ENCODE measurements at places on chromosomes 16 and 17.

DNA sequence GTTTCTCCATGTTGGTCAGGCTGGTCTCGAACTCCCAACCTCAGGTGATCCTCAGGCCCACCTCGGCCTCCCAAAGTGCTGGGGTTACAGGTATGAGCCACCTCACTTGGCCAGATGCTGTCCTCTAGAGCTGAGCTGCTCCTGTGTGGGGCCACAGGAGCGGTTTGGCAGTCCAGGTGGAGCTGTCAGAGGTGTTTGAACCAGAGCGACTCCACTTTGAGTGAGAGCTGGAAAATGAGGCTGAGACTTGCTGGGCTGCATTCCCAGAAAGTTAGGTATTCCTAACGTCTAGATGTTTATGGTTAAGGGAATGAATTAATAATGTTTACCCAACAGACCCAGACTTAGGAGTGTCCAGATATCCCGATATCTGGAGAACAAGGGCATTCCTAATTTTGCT, 16.8 kb upstream of the PSMD7 start:
- no peak for DNase-seq

DNA sequence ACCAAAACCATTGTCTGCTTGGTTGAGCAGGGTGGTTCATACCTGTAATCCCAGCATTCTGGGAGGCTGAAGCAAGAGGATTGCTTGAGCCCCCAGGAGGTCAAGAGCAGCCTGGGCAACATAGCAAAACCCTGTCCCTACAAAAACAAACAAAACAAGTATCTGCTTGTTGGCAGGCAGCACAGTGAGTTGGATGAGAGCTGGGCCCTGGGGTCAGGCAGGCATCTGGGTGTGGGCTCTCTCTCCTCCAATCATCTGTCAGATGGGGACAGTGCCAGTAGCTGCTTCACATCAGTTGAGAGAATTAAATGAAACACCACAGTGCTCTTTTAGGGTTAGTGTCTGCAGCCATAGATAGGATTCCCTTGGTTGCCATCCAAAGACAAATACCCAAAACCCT, 5.8 kb downstream of the ARMC7 start:
- no peak for DNase-seq

- DNase-seq, result no peak
Measured at GRCh38 chr17:19336938-19337711, 25.4 kb downstream of the B9D1 start.

DNA sequence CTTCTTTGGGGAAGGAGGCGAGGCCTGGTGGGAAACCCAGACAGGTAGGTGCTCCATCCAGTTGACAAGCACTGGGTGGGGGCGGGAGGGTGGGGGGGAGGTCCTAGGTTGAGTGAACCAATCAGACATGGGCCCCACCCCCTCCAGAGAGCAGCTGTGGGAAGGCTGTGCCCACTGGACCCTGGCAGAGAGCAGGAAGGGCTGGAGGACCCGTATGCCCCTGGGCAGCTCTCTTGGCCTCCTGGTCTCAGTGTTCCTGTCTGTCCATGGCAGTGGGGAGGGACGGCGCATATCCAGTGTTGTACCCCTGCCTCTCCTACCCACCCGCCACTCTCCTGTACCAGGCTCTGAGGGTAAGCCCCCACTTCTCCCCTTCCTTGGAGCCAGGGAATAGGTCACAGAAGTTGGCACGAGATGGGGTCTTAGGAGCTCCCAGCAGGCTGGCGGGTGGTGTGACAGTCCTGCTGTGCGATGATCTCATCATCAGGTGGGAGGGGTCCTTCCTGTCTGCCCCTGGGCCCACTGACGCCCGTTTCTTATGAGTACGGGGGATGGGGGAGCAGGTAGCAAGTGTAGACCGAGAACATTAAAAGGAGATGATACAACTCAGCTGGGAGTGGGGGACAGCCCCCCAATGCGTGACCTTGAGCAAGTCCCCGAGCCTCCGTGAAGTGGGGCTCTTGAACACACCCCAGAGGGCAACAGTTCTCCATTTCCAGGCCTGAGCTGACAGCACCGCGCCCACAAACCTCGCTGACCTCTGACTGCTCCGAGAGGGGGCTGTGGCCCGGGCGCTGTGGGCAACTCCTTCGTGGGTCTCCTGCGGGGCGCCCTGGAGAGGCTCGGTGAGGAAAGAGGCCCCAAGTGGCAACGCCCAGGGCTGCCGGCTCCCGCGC, 1.2 kb upstream of the ZFPM1 start:
- no peak for DNase-seq

DNA sequence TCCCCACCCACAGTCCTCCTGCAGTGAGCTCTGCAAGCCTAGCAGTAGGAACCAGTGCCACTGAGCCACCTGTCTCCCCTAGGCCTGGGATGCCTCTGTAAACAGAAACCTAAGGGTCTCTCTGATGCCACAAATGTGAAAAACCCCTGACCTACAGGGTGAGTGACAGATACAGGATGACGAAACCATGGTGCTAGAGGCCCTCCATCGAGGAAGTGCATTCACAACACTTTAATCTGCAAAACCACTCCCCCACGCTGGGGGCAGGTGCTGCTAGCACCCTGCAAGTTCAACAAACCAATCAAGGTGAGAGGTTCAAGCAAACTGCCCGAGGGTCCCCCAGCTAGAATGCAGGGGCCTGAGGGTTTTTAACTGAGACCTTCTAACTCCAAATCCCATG, 59.5 kb downstream of the CDYL2 start:
- DNase-seq, result no peak

DNA sequence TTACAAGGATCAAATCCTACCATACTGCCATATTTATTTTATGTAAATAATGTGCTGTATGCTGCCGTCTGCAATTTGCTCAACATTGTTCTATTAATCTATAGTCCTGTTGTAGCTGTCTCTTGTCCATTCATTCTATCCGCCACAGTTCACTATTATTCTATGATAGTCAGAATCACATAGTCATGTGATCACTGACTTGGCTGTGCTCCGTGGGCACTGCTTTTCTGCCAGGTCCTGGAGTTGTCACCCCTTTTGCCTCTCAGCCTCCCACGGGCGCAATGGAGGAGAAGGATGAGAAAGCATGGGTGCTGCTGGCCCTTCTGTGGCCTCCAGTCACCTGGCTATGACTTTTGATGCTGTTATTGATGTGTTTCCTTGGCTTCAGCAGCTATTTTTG, 37.3 kb upstream of the ANKFY1 start:
- no peak for DNase-seq

DNA sequence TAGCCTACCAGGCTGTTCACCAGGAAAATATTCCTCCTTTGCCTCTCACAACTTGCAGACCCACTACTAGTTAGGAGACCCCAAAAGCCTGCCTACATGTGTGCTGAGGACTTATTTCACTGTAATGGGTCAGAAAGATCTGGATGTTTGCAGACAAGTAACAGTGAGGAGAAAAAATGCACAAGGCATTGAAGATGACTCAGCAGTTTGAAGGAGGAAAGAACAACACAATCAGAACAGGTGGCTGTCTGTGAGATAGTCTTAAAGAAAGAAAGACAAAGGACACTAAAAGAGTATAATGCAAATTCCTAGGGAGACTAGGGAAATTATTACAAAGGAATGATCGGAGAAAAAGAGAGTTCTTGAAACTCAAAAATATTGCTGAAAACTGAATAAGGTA, 69.0 kb downstream of the ANKFN1 start:
- DNase-seq, result no peak

GRCh38 chr16:69131839-69132423, 457 bp downstream of the CHTF8 start:
- DNase-seq, result peak; percentile 92

DNA sequence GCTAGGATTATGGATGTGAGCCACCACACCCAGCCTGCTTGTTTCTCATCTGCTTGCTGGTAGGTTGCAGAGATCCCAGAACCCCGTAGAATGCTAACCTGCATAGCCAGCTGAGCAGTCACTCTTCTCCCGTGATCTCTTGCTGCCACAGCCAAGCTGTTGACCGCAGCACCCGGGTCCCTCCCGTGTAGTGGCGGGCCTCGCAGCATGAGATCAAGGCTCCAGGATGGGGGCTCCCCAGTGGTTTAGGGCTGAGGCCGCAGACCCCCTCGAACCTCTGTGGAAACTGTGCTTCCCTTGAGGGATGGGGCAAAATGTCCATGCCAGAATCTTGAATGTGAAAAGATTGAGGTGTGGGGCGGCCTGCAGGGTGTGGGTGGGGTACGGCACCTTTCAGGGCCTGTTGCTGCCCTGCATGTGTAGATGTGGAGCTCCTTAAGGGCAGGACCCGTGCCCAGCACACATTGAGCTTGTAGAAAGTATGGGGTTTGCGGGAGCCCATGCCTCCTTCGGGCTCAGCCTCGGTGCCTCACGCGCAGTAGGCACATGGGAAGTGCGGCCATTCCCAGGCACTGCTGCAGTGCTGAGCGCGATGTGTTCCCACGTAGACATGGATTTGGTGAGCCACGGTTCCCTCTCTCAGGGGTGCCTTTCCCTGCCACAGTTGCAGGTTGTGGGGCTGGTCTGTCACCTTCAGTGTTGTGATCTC, 99.9 kb downstream of the BANP start:
- DNase-seq, result peak; percentile 9

DNA sequence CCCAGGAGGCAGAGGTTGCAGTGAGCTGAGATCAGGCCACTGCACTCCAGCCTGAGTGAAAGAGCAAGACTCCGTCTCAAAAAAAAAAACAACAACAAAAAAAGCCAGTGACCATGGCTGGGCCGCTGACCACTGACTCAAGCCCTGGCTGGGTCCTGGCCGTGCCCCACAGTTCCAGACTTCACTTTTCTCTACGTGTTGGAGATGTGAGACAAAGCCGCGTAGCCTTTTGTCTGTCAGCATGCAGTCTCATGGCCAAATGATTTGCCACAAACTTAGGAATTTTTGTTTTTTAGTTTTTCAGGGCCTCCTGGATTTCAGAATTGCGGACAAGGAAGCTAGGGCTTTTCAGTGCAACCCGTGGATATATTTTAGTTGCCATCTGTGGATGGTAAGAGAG, 89.3 kb upstream of the CIBAR2 start:
- no peak for DNase-seq

DNA sequence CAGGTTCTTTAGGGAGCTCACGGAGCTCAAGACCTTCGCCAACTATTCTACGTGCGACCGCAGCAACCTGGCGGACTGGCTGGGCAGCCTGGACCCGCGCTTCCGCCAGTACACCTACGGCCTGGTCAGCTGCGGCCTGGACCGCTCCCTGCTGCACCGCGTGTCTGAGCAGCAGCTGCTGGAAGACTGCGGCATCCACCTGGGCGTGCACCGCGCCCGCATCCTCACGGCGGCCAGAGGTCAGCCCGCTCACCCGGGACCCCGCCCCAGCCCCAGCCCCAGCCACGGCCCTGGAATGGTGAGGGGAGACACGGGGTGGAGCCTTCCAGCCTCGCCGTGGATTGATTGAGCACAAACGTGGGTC, 13.5 kb downstream of the SARM1 start:
- DNase-seq, result no peak

GRCh38 chr17:80097127-80097621, 4.2 kb upstream of the GAA start:
- no peak for DNase-seq

DNA sequence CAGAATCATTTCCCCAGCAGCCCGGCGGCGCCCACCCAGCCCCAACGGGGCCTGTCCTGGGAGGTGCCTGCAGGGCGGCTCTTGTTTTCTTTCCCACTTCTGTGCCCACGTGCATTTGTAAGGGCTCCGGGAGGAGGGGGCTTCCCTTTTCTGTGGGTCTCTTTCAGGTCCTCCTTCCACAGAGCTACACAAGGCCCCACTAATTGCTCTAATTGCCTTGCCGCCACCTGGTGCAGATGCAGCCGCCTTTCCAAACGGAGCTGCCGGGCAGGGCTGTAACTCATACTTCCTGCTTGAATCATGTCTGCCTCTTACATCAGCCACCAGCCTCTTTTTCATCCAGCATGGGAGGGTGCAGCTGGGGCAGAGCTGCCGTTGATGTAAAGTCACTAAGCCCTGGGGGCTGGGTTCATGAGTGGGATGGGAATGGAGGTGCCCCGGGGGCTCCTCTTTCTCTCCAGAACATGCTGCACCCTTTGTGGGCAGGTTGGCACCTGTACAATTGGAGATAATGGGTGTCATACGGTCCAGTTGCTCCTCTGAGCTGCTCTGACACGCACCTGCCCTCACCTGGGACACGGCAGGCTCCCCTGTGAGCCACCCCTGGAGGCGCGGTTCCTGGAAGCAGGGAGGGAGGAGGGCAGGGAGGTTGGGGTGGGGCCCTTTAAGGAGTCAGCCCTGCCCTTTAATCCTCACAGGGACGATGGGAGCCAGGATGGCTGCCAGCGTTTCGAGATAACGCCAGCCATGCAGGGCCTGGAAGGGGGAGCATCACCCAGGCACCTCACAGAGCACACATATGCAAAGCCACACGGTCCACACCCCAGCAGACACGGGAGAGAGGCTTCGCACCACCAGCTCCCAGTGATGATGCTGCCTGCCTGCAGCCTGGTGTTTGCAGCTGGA, 41.1 kb upstream of the KLHDC4 start:
- DNase-seq, result peak; percentile 82

DNA sequence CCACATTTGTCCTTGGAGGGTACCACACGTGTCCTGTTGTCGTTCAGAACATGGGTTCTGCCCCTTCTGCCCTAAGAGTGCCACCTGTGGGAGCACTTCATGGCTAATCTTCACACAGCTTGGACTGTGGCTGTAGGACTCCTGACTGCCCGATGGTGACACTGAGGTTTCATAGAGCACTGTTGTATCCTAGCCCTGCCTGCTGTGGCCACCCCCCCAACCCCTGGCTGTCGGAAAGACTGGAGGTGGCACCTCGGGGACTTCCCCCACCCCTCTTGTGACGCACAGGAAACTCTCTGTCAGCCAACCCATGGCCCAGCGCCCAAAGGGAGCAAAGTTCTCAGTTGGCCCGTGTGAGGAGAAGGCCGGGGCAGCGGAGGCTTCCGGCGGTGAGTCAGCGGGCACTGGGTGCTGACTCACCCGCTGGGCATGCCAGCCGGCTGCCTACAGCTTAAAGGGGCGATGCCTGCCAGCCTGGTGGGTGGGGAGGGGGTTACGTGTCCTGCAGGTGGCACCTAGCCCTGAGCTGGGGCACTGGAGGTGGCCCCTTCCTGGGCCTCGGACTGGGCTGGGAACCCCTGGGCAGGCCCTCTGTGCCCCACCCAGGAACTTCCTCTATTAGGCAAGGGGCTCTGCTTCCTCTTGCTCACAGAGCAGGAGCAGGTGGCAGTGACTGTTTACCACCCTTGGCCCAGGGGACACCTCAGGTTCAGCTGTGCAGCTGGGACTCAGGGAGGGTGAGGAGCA, 3.4 kb downstream of the MAP2K3 start:
- no peak for DNase-seq

DNA sequence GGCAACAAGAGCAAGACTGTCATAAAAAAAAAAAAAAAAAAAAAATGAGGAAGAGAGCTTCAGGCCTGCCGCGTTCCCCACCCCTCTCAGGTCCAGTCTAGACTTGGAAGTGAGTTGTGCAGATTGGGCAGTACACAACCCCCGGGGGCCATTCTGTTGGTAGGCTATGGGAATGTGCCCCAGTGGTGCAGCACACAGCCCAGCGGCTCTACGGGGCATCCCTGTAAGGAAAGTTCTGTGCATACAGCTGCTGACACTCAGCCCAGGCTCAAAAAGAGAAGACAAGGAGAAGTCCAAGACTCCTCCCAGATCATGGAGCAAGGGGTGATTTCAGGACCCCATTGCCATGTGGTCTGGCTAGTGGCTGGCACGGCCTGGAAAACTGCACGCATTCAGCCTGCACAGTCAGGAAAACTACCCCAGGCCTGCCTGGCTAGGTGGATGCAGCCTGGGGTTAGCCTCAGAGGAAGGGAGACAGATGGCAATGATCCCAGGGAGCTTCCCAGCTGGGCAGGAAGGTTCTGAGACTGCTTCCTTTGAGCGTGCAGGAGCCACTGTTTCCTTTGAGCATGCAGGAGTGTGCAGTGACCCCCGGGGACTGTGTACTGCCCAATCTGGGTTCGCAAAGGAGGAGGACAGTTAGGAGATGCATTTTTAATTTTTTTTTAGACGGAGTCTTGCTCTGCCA, 44.8 kb downstream of the PECAM1 start:
- no peak for DNase-seq

Data from glutamatergic neuron (in vitro differentiated cells).